ENCODE measurements at places on chromosomes 5 and 9.
A peak's percentile ranks its signal among the peaks of the same experiment; 100 is the strongest.

DNA sequence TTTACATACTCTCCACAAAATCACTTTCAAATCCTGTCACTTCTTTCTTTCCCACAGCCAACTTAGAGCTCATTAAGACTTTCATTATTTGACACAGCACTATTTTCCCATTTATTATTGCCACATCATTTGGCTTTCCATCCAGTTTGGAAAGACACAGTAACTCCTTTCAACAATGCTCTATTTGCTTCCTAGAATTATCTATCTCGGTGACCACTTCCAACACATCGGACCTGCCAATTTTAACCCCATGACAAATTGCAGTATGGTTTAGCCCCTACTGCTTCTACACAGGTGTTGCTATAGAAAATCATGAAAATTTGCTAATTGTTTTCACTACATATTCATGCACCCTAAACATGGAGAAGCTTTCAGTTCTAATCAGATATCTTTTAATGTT is 190.6 kb upstream of the COX7C start:
- no peak for DNase-seq

GRCh38 chr5:72380492-72381274 is 60.5 kb downstream of the PTCD2 start:
- no peak for DNase-seq

- DNase-seq = peak; percentile 88
These were observed 315.1 kb downstream of the CCDC171 start for GRCh38 chr9:15867988-15868387.

- no peak for DNase-seq
These were observed 655.3 kb downstream of the LRRC70 start for GRCh38 chr5:63233911-63234310.

Data from NCI-H1105 (cell line).